NCI-H1092 treated with DMSO at 0.1 percent for 48 hours (cell line): ENCODE measurements at places on chromosomes 6 and 20.

GRCh38 chr6:21325201-21325856 is 268.2 kb upstream of the SOX4 start:
- DNase-seq: peak; percentile 19

DNA sequence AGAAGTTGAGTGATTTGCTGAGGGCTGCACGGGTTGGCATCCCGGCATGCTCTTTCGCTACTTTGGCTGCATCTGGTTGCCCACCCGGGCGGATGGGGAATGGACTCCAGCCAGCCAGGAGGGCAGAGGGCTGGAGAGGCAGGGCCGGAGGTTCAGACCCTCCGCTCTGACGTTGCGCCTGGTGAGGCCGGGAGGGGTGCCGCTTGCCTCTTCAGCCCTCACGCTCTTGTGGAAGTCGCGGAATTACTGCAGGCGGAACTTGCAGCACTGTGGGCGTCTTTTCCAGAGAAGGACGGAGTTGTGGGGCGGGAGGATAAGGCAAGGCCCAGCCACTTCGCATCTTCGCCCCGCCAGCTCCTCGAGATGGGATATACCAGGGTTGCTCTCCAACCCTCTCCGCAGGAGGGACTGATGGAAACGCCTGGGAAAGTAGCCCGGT is 656 bp downstream of the RTEL1 start:
- no peak for DNase-seq

GRCh38 chr6:35258336-35258735 is 1.2 kb upstream of the ZNF76 start:
- no peak for DNase-seq

DNA sequence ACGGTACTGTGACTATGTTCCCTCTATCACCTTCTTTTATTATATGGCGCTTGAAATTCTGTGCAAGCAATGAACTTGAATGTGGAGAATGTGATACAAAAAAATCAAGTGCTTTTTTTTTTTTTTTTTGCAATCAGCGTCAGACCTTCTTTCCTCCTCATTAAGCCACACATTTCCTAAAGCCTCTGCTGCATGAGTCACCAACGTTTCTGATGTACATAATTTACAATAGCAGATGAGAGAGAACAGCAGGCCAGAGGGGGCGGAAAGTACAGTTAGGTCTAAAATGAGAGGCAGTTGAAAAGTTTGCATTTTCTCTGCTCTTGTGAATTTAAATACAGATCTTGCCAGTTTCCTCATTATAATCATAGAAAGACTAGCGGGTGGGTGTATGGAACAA is 114.6 kb upstream of the RIPOR2 start:
- DNase-seq: no peak

DNA sequence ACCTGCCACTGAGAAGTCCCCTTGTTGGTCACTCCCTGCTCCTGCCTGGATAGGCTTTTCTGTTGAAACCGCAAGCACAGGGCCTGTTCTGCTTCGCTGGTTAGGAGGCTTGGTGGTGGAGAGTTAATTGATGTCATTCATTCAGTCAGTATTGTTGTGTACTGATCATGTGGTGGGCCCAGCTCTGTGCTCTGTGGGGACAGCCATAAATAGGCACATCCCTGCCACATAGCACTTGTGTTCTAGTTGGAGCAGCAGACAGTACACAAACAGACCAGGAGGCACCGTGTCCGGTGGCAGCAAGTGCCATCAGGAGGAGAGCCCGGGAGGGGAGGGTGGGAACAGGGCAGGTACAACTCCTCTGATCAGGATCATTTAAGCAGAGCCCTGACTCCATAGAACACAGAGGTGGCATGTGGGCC is 155.2 kb upstream of the INSM1 start:
- DNase-seq: peak; percentile 60

DNA sequence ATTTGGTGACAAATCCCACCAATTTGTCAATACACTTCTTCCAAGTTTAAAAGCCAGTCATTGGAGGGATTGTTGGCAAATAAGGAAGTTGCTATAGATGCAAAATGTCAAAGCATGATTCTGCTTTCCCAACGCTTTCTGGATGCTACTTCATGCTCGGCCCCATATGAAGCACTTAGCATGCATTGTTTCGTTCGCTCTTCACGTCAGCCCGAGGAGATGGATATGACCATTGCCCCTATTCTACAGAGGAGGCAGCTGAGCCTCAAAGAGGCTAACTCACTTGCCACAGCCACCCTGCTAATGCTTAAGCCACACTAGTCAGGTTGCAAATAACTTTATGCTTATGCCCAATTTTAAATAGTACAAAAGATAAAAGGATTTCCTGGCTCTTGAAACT is 2.8 kb upstream of the NXT1 start:
- DNase-seq: no peak

GRCh38 chr6:99187429-99187828 is 162.0 kb downstream of the FAXC start:
- no peak for DNase-seq

GRCh38 chr6:9948678-9949077 is 466.2 kb downstream of the TFAP2A start:
- DNase-seq: no peak

GRCh38 chr6:6699741-6700367 is 111.3 kb downstream of the LY86 start:
- DNase-seq: peak; percentile 62

GRCh38 chr20:56217829-56218228 is 30.7 kb upstream of the MC3R start:
- no peak for DNase-seq

DNA sequence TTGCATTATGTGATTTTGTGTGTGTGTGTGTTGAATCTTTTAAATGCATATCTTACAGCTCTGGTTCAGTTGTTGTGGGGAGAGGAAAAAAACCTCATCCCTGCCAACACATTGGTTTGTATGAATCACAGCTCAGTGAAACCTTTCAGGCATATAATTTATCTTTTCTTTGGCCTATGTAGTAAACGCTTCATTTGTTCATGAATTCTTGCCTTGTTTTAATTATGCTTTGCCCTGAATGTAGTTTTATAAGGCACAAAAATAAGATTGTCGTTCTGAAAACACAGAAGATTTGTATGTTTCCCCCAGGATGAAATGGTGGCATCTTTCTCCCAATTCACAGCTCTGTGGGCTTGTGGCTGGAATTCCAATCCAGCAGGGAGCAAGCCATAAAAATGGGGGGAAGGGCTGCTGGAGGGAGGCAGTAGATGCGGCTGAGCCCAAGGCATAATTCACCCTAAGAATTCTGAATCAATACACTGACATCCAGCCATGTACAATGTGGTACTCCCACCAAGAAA is 45.1 kb downstream of the BCAS1 start:
- no peak for DNase-seq

DNA sequence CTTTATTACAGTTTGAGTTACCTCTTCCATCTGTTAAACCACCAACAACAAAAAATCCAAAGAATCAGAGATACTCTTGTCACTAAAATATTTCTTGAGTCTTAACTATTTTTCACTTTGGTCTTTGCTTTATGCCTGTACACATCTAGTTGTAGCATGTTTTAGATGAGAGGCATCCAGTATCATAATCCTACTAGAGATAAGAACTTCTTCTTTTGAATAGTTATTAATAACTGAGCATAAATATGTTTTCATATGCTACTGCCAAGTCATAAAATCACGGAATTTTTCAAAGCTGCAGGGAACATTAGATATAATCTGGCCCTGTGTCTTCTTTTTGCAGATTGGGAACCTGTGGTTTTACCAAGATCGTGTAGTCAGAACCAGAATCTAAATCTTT is 55.3 kb downstream of the STK4 start:
- no peak for DNase-seq

GRCh38 chr20:18734525-18735189 is 78.9 kb upstream of the SCP2D1 start:
- DNase-seq: no peak

DNA sequence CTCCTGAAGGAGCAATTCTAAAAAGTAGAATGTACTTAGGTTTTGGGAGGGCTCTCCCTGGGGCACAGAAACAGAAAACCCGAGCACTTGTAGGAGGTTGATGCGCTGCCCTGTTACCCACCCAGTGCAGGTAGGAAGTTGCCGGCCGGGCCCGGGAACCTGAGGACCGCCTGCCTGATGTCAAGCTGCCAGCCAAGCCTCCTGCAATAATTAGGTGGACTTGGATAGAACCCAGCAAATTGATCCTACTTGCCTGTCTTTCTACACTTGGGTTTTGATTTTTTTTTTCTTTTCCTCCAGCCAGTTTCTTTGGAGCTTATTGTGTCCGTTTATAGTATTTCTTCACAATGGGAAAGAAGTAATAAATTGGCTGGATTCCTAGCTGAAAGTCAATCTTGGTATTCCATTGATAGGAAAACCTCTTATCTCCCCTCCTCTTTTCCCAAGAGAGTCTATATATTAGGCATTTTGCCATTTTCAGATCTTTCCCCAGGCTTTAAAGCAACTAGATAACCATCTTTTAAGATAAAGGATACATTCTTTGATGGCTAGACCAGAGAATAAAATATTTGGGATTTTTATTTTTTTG is 78.3 kb upstream of the FYN start:
- peak; percentile 66 for DNase-seq

DNA sequence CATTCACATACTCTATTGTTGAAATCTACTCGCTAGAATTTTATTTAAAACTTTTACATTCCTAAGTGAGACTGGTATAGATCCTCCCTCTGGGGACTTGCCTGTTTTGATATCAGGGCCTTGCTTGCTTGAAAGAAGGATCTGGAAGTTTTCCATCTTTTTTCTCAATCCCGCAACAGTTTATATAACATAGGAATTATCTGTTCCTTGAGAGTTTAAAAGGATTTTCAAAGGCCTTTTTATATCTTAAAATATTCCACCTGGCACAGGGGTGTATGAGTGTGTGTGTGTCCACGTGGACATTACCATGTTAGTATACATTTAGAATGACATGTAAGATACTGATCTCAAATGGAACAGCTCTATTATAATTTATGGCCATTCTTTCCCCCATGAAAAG is 96.3 kb downstream of the TRERF1 start:
- no peak for DNase-seq

DNA sequence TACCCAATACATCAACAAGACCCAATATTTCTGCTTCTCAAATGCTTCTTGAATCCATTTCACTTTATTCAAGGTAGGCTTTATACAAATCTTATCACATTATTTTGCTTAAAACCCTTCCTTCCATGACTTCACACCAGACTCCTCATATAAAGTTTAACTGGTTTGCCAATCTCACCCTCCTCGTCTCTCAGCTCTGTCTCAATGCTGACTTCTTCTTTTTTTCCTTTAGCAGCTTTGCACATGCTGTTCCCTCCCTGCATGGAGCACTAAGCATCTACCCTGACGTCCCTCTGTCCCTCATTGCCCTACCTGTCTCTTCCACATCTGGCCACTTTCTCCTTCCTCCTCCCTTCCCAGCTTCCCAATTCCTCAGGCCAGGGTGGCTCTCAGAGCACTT is 31.4 kb downstream of the KCNK17 start:
- DNase-seq: no peak
